Esophagus mucosa (tissue), 1 donor: ENCODE measurements at places on chromosomes 7 and 10.

DNA sequence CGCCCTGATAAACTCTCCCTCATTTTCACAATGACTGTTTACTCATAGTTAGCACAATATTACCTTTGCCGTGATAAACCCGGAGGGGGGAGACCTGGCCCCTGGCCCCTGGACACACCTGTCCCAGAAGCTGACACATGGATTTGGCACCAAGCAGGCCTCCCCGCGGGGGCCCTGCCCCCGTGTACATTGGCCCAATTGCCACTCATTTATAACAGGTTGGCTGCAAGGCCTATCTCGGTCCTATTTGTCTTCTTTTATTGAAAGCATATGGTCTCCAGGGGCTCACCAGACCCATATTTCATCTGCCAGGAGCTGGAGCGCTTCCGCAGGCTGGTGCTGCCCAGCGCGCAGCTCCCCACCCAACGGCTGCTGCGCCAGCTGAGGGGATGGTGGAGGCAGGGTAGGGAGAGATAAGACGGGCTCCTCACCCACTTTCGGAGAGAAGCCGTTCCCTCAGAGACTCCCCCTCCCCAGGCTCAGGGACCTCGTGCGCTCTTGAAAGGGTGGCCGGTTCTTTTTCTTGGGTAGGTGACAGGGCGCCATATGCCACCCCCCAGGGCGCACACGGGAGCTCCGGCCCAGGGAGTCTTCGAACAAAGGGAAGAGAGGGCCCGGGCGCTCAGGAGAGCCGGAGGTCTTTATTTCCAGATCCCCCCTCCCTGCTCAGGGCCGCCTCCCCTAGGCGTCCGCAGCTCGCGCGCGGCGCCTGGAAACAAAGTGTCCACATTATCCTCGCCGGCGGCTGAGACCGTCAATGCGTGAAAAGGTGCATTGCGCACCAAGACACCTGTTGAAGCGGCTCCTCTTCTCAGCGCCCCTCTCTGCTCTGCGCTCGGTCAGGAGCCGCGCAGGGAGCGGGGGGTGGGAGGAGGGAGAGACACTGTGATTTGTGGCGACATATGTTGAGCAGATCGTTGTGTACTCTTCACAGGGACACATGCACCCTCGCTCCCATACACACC is 4.3 kb upstream of the NEUROG3 start:
- ATAC-seq = no peak

- ATAC-seq = no peak
Observed at GRCh38 chr10:18658271-18659124, 733 bp upstream of the ARL5B start.

- ATAC-seq = peak; percentile 80
Observed at GRCh38 chr10:77628906-77629730, 8.5 kb downstream of the KCNMA1 start.

DNA sequence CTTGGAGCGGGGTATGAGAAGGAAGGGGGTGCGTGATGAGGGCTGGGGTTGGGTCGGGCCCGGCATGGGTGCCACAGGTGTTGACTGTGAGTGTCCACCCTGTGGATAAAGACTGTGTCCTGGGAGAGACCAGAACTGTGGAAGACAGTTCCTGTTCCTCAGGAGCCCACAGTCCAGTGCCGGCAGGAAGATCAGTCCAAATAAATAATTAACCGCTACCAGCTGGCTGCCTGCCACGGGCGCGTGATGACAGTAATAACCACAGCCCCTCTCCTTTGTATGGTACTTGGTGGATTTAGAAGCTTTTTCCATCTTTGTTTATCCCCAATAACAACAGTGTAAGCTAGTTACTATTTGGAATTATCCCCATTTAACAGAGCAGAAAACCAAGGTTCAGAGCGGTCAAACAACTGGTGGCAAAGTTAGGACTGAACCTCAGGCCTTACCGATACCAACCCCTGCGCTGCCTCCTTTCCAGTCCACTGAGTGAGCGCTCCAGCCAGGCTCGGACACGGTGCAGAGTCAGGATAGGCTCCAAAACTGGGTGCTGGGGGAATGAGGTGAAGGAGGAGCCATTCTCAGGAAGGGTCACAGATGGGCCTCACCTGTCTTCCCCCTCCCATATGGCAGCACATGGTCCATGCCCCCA is 5.1 kb downstream of the ZMIZ1 start:
- ATAC-seq = no peak
